HTR-8/SVneo (cell line): ENCODE measurements at places on chromosomes 12 and 14.

GRCh38 chr12:24760162-24760561 is 188.7 kb downstream of the BCAT1 start:
- no peak for DNase-seq

DNA sequence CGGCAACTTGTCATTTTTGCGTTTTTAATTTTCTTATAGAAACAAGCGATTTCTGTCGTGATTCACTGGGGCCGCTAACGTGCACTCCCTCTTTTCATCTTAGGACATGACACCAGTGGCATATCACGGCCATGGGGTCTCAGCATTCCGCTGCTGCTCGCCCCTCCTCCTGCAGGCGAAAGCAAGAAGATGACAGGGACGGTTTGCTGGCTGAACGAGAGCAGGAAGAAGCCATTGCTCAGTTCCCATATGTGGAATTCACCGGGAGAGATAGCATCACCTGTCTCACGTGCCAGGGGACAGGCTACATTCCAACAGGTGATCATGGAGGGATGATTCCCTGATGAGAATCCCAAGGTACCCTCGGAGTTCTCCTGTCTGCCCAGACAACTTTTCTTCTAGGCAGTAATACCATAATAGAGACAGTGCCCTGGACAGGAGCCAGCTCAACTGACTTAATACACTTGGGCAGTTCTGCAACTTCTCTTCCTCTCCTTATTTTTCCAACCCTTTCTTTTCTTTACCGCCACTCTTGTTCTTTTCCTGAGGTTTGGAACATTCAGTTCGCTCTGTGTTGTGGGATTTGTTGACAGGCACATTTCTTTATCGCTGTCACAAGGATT is 821 bp downstream of the TMEM106C start:
- DNase-seq, result no peak

DNA sequence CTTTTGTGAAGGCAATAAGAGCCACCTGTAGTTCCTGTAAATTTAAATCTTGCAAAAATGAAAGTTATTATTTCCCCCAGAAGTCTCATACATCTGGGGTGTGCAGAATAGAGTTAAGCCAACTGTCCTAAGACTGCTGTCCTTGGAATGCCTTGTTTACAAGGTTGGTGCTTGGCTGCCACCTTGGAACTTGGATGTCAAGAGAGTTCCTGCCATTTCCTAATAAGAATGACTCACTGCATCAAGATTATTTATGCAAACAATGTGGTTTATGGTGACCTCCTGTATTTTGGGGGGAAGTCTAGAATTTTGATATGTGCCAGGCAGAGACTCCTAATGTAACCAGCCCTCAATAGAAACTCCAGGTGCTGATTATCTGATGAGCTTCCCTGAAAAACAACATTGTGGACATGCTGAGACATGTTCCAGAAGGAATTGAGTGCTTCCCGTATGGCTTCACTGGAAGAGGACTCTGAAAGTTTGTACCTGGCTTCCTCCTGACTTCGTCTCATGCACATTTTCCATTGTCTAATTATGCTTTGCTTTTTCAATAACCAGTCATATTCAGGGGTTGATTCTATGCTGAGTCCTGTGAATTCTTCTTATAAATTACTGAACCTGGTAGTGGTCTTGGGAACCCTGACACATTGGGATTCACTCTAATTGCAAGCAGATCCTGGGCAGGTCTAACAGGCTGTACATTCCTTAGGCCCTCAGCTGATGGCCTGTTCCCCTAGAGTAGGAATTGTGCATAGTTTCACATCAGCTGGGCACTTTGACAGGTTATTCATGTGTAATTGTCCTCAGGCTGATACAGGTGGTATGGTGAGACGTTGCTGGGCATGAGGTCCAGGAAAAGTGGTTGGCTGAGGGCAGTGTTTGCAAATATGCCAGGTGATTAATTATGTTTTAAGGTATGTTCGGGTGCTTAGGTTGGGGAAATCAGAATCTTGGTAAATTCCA is 1370.7 kb upstream of the TMEM132C start:
- DNase-seq, result no peak

GRCh38 chr12:69003991-69004390 is 71.0 kb upstream of the CPM start:
- no peak for DNase-seq

DNA sequence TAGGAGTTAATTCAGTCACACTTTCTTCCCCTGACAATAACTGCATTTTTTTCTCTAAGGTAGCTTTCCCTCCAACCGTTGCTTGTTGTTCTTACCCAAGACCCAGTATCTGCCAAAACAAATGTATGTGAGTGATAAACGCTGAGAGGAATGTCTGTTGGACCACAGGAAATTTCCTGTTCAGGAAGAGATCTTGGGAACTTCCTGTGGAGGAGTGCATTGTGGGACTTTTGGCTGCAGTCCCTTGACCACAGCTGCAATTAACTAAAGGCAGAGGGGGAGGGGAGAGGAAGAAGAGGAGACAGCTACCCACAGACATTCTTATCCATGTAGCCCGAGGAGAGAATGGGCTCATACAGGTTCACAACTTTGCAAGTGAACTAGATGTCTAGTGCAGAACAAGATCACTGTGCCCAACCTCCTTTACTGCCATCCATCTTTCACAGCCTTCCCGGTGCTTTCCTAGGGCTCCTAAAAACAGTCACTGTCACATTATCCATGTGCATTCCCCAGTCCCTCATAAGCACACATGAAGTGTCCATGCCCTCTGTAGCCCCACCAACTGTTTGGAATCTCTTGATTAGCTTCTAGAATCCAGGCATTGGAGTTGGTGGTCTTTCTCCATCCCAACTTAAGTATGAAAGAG is 149.5 kb downstream of the ETV6 start:
- peak; percentile 34 for DNase-seq

DNA sequence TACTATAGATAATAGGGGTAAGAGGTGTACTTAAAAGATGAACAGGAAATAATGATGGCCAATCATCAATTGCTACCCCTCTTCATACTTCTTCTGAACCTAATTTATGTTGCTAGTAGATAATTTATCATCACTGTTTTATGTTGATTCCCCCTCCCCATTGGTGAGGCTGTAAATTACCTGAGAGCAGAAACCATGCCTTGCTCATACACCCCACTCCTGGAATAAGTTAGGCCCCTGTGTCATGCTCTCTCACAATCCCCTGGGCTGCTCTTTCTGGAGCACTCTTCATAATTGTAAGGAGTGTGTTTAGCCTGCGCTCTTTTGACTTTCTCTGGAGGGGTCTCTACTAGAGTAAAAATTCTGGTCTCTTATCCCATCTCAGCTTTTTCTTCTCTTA is 180.7 kb downstream of the PAH start:
- DNase-seq, result no peak

DNA sequence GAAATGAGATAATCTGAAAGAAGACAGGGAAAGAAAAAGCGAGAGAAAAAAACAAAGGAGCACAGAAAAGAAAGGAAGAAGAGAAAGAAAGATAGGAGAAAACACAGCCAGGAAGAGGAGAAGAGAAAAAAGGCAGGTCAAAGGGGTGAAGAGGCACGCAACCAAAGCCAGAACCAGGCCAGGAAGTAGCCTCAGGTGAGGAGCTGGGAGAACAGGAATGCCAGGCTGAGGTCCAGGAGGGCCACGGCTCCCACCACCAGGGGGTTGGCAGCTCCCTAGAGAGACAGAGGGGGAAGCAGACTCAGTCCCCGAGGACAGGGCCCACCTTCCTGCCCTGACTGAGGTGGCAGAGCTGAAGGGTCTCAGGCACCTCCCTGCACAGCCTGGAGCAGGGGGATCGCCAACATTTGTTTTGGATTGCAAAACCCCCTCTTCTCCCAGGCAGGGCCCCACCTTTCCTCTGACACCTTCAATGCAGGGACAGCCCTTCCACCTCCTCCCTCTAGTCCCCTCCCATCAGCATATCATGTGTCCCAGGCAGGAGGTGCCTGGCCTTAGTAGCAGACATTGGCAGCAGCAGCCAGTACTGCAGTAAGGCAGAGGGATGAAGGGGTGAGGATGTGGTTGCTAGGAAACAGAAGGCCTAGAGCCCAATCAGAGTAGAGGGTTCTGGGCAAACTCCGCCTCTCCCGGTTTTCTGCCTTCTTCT is 2.0 kb upstream of the AP1G2 start:
- DNase-seq, result no peak

GRCh38 chr14:103055695-103056094 is 1.7 kb downstream of the CDC42BPB start:
- DNase-seq, result no peak

GRCh38 chr12:96237465-96238077 is 43.4 kb downstream of the ELK3 start:
- DNase-seq, result peak; percentile 67

- no peak for DNase-seq
These were observed 47.5 kb downstream of the PAH start for GRCh38 chr12:102869571-102869970.

DNA sequence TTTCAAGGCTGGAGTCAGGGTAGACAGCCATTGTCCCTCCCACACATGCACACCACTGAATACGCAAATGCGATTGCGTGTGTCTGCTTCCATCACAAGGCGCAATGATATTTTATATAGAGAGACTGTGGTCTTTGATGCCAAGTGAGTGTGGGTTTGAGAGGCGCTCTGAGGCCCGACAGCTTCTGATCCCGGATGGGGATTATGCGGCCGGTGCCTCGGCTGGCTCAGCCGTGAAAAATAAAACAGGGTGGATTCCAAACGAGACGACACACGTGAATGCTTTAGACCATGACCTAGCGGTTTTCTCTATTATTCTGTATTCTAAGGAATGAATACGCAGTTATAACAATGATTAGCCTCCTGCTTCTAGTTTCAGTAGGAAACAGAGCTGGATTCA is 72.5 kb downstream of the TMEM132D start:
- no peak for DNase-seq

GRCh38 chr14:101444116-101444515 is 117.2 kb upstream of the DIO3 start:
- peak; percentile 88 for DNase-seq

GRCh38 chr12:25843976-25844375 is 114.5 kb upstream of the RASSF8 start:
- DNase-seq, result no peak

- DNase-seq, result peak; percentile 98
These were observed at the start of gene ACOT6 for GRCh38 chr14:73612339-73613045. Gene ACOT6 (plus strand): TSS chr14:73612517. CDS start chr14:73612572, 55 bp downstream.

- DNase-seq, result no peak
These were observed 51.2 kb downstream of the OTX2 start for GRCh38 chr14:56759094-56759493.

DNA sequence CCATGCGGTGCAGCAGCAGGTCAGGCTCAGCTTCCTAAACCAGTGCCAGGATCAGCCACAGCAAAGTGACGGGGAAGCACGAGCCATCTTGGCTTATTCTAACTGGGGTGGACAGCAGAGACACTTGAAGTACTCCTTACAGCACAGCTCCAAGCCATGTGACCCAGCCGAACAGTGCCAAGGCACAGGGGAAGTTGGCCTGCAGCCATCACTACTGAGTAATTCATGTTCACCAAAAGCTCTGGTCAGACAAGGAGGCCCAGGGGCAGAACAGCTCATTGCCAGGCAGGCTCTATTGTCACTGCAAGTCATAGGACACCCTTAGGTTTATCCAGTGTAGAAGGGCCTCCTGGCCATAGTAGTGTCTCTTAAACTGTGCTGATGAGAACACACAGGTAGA is 23.4 kb upstream of the SLC35F4 start:
- DNase-seq, result no peak

DNA sequence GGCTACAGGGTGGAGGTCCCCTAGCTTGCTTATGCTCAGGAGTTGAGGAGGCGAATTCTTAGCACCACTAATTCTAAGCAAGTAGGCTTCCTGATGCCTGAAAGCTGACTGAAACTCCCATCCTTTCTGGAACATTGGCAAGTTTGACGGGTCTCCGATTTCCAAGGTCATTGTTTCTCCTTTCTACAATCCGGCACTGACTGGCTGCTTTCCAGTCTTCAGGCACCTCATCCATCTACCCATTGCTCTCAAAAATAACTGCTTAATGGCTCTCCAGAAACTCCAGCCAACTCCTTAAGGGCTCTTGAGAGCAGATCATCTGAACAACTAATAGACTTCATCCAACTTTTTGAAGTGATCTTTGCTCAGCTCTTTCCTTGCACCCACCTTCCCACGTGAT is 13.3 kb downstream of the REM2 start:
- DNase-seq, result no peak

DNA sequence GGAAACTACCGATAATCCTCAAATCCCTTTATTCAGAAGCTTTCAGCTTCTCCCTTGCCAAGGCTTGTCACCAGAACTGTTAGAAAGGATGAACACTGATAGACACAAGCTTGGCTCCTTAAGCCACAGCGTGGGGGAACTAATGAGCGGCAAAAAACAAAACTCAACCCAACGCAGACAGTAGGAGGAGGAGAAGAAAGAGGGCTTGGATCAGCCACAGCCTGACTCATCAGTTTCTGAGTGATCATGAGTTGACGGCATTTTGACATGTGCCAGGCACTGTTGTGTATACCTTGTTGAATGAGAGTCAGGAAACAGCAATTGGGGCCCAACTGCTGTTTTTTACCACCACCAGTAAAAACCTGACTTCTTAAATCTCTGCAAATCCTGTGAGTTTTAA is 23.7 kb downstream of the PLXNC1 start:
- no peak for DNase-seq

GRCh38 chr12:119182701-119183493 is 4.2 kb downstream of the HSPB8 start:
- no peak for DNase-seq

- no peak for DNase-seq
These were observed 21.9 kb upstream of the PPP2R5C start for GRCh38 chr14:101739446-101740141.

DNA sequence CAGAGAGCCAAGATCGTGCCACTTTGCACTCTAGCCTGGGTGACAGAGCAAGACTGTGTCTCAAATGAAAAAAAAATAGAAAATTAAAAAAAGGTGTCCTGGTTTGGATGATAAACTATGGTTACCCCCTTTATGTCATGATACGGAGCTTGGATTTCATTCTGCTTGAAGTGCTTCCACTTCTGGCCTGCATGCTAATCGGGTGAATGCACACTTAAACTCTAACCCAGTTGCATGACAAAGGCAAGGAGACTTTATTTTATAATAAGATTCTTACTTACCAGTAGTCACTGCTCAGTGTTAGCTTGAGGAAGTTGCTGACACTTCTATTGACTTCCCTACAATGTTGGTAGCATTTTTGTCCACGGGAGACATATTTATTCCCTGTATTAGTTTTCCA is 24.3 kb downstream of the CFAP54 start:
- no peak for DNase-seq
